ENCODE measurements at places on chromosomes 3 and 15.

DNA sequence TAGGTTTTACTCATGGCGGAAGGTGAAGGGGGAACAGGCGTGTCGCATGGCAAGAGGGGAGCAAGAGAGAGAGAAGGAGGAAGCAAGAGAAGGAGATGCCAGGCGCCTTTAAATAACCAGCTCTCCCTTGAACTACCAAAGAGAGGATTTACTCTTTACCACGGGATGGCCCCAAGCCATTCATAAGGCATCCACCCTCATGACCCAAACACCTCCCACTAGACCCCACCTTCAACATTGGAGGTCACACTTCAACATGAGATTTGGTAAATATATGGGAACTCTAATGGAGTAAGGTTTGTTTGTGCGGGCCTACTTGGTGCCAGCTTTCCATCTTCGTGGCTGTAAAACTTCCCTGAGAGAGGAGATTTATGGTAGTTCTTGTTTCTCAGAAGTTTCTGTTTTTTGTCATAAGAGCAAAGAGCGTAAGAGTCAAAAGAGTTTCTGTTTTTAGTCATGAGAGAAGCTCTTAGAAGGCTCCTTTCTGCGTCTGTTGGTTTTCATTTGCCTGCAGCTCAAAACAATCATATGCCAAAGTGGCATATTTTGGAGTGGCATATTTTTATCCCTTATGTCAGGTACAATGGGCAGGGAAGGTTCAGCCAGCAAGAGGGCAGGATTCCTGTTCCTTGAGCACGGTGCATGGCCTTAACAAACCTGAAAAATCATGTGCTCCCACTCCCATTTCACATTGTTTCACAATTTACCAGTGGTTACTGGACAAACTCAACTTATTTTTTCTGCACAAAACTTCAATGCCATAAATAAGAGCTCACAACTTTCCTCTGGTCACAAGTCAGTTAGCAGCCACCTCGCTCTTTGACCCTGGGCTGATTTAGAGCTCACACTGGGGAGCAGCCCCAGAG lies 12.5 kb downstream of the PML start:
- DNase-seq = no peak

GRCh38 chr15:35937380-35937779 lies 391.4 kb upstream of the DPH6 start:
- no peak for DNase-seq

- DNase-seq = no peak
Observed at GRCh38 chr3:140424211-140424610, 253.7 kb upstream of the TRIM42 start.

DNA sequence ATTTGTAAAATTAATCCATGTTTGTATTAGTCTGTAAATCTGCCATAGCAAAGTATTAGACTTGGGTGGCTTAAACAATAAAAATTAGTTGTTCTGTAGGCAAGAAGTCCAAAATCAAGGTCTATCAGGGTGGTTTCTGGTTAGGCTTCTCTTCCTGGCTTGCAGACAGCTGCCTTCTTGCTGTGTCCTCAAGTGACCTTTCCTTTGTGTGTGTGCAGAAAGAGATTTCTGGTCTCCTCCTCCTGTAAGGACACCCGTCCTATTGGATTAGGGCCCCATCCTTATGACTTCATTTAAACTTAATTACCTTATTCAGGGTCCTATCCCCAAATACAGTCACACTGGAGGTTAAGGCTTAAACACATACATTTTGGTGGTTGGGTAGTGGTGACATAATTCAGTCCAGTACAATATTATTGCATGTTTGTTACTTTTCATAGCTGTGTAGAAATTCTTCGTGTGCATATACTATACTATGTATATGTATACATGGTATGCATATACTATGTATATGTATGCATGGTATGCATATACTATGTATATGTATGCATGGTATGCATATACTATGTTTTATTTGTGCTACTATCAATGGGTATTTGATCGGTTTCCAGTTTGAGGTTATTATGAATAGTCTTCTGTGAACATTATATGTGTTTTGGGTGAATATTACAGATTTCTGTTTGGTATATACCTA lies 57.9 kb upstream of the RNU6-1 start:
- no peak for DNase-seq

DNA sequence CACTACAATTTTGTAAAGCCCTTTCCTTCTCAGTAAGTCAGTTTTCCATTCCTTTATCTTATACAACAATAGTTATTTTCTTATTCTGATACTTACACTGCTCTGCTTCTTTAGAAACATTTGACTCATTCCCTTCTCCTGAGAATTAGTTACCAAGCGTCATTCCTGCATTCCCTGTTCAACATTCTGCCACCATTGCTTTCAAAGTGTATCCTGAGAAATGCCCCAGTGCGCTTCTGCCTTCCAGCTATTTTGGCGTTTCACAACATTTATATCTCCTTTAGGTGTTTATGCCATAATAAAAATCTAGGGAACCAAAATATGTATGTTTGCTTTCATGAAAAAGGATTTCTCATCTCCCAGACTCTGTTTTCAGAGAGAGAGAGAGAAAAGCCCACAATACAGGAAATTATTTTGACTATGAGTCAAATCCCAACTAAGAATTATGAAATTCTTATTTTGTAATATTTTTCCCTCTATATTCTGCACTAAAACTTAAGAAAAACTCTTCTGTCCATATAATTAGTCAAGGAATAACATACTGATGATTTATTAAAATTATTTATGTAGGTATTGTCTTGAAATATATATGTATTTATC lies 118.2 kb upstream of the RAP2B start:
- DNase-seq = no peak

- DNase-seq = peak; percentile 43
Observed at GRCh38 chr3:132721479-132722164, 587 bp downstream of the NPHP3 start.
